ENCODE measurements at places on chromosomes 11 and 22.

DNA sequence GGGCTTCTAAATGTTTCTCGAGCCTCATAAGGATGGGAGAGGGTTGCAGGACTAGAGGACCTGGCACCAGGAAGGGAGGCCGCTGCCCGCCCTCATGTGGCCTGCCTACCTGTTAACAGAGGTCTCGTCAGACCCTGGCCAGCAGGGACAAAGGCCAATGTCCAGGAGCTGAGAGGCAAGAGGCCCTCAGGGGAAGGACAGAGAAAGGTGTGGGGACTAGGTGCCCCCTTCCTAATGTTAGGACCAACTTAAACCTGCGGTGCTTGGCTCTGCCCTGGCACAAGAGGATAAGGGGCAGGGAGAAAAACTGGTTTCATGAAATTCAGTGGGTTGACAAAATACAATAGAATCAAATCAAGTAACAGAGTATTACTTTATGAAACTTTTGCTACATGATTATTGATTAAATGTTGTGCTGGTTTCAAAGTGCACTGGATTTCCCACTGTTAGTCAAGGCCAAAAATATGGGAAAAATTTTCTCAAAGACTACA lies 20.0 kb upstream of the SYT12 start:
- no peak for DNase-seq

- DNase-seq: no peak
These were observed 9.1 kb upstream of the TAGLN start for GRCh38 chr11:117189941-117190544.

GRCh38 chr11:112835591-112836255 lies 125.5 kb upstream of the NCAM1 start:
- no peak for DNase-seq

GRCh38 chr11:94678901-94679300 lies 89.3 kb upstream of the AMOTL1 start:
- DNase-seq: no peak

DNA sequence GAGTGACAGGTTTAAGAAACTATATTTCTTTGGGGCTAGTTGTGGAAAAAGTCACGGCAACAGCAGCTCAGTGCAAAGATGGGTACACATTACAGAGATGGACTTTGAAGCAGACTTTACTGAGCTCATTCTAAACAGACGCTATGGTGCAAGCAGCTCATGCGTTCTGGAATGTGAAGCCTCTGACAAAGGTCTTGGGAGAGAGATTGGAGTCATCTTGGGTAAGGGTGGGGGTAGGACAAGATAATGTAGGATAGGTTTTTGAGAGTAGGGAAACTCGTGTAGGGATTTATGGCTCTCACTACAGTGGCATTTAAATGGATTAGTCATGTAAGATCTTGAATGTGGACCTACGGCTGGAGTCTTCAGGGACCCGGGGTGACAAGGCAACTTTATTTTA lies 36.2 kb upstream of the CLMP start:
- DNase-seq: no peak

Data from NCI-H446 treated with DMSO at 0.1 percent for 48 hours (cell line).